ENCODE measurements at places on chromosomes 3 and 15.

GRCh38 chr15:22952796-22953579 is 27.2 kb downstream of the CYFIP1 start:
- no peak for DNase-seq

DNA sequence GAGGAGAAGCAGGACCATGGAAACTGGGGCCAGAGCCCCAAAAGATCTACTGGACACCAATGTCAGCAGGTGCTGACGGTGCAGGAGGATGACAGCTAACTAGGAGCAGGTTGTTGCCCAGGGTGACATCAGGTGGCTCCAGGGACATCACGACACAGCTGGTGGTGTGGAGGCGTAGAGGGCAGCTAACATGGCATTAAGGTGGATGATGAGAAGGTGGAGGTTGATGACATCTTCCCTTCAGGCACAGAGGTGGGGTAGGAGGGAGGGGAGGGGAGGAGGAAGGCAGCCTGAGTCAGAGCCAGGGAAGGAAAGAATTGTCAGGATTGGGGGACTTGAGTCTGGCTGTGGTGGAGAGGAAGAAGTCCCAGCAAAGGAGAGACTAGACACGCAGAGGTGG is 1.5 kb upstream of the EPHB1 start:
- no peak for DNase-seq

GRCh38 chr15:99239545-99240198 is 9.7 kb downstream of the TTC23 start:
- no peak for DNase-seq

- DNase-seq, result no peak
These were observed 25.1 kb upstream of the GABPB1 start for GRCh38 chr15:50380089-50380488.

- no peak for DNase-seq
These were observed 25.0 kb upstream of the TMC3 start for GRCh38 chr15:81398910-81399551.

GRCh38 chr15:89136818-89137772 is 48.8 kb downstream of the ABHD2 start:
- no peak for DNase-seq

GRCh38 chr3:128073807-128074206 is 21.6 kb downstream of the SEC61A1 start:
- DNase-seq, result no peak

DNA sequence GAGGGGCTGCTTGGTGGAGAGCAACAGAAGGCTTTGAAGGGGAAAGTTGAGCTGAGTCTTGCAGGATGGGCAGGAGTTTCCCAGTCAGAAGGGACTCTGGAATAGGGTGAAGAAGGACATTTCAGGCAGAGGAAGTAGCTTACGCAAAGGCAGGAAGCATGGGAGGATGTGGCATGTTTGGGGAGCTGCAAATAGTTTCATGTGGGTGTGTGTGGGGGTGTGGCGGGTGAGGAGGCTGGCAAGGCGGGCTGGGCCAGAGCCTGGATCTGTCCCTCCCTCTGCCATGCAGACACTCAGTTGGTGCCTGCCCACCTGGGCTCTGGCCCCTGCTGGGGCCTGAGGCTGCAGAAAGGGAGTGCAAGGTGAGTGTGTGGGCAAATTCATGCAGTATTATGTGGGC is 10.4 kb downstream of the TEX264 start:
- no peak for DNase-seq

- no peak for DNase-seq
These were observed 44.4 kb downstream of the COL6A5 start for GRCh38 chr3:130389743-130390478.

All from activated CD4-positive, alpha-beta T cell treated with anti-CD3 and anti-CD28 coated beads for 24 hours (primary cell).